ENCODE measurements at places on chromosomes 1 and 21.

GRCh38 chr1:30816211-30817076 lies 58.9 kb upstream of the LAPTM5 start:
- DNase-seq, result peak; percentile 67

GRCh38 chr21:34807146-34807880 lies 138.5 kb downstream of the CLIC6 start:
- DNase-seq, result peak; percentile 82

GRCh38 chr1:195735140-195735539 lies 873.1 kb downstream of the KCNT2 start:
- no peak for DNase-seq

DNA sequence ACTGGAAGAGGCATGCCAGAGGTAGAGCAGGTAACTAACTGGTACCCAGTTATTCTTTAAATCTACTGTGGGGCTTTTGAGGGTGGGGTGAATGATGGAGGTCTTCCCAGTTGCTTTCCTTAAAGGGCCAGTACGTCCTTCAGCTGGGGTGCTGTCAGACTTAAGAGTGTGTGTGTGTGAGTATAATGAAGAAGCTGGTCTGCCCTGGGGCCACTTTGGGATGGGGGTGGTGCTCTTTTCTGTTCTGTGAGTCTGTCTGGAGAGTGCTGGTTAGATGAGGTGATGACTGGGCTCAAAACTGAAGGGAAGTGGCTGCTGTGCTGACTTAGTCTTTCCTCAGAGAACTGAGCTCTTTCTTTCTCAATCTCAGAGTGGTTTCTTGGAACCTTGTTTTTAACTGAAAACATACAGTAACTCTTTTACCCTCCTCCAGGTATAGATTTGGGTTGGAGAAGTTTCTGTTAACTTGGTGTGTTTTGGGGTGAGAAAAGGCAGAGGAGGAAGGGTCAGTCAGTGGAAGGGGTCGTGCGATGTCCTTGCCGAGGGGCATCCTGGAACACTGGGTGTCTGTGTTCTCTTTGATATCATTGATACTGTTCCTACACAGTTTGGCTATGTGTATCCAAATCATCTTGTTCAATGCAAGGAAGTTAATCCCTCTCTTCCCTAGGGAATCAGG lies 746 bp downstream of the MACF1 start:
- peak; percentile 40 for DNase-seq

- DNase-seq, result no peak
These were observed 10.1 kb downstream of the DOP1B start for GRCh38 chr21:36166705-36167104.

GRCh38 chr1:116415699-116416533 lies 42.9 kb downstream of the ATP1A1 start:
- DNase-seq, result no peak

DNA sequence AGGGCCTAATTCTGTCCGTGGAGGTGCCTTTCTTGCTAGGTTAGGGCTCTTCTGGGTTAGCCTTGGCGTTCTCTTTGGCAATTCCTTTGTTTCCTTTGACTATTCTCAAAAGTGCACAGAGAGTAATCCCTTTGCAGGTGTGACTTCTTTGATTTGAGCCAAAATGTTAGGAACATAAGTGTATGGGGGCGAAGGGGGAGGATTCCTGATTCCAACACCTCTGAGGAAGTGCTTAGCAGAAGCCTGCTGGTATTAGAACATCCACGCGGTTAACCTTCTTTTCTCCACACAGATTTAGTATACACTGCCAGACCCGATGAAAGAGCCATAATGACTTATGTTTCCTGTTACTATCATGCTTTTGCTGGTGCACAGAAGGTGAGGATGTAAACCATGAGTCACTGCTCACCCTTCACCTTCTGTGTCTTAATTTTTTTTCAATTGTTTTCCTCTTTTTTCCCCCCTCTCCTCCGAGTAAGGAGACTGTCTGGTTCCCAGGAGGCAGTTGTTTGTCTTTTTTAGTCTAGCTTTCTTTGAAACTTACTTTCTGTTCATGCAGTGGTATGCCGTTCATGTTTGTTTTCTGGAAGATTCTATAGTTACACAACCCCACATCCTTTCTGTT lies 48.0 kb downstream of the ACTN2 start:
- DNase-seq, result peak; percentile 9

GRCh38 chr1:26021647-26022403 lies at the start of gene EXTL1:
EXTL1 (plus strand) TSS chr1:26021775; CDS start chr1:26022647, 872 bp downstream.
- DNase-seq, result no peak

DNA sequence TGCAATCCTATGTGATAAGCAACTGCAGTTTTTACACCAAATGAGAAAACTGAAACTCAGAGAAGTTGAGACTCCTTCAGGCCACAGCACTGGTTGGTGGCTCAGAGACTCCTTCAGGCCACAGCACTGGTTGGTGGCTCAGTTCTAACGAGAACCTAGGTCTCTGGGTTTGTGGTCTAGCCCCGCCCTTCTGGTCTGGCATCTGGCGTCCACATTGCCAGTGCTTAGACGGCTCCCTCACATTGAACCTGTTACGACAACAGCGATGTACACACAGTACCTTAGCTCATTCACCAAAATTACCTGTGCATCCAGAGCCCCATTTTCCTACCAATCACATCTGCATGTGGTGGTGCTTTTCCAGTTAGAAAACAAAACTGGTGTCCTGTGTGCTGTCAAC lies 66.1 kb downstream of the NID1 start:
- DNase-seq, result no peak

GRCh38 chr1:218317061-218317460 lies 28.1 kb upstream of the TGFB2 start:
- no peak for DNase-seq

DNA sequence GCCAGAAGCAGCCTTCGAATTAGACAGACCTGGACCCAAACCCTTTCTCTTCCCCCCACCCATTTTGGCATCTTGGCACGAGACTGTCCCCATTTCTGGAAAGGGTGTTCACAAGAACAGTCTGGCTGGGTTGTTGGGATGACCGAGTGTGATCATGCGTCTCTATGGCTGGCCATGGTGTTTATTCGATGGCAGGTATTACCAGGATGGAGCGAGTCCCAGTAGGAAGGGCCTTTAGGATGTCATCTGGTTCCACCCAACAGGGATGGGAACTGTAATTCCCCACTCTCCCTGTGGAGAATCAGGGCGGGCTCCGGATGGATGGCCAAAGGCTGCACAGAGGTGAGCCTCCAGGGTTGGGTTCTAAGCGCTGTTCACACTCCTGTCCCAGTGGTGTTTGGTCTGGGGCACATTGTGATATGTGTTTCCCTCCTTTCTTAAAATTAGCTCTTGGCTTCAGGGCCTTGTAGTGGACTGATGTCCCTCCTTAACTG lies 33.4 kb upstream of the ATP5PO start:
- DNase-seq, result no peak

GRCh38 chr1:34929853-34930701 lies 627 bp upstream of the DLGAP3 start:
- no peak for DNase-seq

DNA sequence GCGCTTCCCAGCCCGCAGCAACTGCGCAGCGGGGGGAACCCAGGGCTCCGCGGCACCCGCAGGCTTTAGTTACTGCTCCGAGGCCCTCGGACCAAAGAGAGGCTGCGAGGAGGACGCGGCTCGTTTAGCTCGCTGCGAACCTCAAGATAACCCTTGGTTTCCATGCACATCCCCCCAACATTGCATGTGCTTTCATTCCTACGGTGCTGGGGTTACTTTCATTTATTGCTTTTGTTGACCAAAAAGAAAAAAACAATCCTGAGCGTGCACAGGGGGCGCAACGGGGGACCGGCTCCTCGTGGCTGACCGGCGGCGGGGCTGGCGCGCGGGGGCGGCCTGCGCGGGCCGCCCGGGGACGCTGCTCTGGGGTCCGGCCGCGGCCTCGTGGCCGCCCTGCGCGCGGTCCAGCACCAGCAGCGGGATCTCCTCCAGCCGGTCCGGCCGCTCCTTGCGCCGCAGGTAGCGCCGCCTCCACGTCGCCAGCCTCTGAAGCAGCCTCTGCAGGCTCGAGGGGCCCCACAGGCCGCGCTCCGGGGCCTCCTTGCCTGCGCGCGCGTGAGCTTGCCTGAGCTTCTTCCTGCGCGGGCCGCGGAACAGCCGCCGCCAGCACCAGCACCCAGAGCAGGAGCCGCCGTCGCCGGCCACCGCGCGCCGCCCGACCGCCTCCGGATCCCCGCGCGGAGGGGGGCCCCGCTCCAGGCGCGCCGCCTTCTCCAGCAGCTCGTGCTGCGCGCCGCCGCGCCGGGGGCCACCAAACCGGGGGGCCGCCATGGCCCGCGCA lies 77.4 kb downstream of the DESI2 start:
- peak; percentile 33 for DNase-seq

GRCh38 chr1:38027201-38028104 lies 14.9 kb downstream of the UTP11 start:
- DNase-seq, result no peak

GRCh38 chr1:11634365-11635192 lies 19.6 kb downstream of the FBXO2 start:
- no peak for DNase-seq

DNA sequence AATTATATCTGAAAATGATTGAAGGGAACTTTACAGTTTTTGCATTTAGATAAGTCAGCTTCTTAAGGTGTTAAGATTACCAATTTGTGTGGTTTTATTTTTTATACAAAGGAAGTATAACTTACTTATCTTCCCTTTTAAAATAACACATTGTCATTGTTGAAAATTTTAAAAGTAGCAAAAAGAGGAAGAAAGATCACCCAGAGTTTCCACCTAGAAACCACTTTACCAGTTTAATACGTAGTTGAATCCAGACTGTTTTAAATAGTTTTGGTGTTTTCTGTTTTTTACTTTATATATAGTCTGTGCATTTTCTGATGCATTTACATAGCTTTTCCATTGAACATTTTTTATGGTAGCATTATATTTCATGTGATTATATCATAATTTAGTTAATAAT lies 6.1 kb downstream of the CCDC18 start:
- no peak for DNase-seq

DNA sequence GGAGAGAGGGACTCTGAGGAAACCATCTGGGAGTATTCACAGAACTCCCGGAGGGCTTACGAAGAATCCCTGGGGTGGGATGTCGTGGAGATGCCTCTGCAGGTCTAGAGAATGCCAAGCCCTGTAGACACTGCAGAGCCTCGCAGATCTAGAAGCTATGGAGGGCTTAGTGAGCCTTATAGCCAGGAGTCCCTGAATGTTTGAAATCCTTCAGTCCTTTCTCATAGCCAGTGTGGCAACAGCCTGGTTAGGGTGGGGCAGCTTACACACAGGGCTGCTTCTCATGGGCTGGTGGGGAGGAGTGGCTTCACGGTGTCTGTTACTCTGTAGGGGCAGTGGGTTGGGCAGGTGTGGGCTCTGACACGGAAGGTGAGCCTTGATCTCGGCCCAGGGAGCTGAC lies 44.2 kb upstream of the KDM4A start:
- no peak for DNase-seq

DNA sequence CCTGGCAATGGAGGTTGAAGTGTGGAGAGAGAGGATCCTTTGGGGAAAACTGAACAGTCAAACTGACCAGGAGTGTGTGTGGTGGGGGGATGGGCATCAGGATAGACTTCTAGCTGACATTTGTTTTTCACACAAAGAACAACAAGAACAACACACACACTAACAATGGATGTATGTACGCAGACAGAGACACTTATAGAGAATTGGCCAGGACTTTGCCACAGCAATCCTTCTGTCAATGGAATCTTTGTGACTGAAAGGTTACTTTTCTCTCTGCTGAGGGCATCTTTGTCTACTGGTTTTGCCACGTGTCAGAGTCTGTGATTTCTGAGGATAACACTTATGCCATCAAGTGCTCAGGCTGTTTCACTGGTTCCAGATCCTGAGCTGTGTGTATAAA lies 12.4 kb upstream of the FCGR2A start:
- DNase-seq, result no peak

DNA sequence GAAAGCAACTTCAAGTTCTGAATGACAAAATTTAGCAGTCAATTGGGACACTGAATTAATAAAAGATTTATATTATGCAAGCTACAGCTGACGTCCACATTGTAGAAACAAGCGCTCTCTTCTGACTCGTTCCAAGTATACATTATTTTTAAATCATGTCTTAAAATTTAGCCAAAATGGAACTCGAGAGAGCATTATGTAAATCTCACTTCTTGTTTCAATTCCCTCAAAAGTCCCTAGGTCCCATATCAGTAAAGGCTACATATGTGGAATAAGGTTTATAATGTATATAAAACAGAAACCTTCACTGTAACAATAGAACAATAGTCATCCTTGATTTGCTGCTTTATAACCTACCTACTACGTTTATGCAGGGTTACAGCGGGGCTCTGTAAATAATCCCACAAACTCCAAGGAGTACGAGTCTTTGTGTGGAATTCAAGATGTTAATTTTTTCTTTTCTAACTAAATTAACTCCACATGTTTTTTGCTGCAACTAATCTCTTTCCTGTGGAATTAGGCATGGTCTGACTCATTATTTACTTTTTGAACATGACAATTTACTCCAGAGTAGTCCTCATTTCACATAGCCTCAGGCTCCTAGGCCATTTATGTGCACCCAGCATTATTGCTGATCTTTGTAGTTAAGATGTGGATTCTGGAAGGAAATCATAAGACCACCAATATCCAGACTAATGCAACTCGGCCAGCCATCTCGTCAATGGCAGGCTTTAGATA lies 785.1 kb downstream of the LTN1 start:
- DNase-seq, result no peak

DNA sequence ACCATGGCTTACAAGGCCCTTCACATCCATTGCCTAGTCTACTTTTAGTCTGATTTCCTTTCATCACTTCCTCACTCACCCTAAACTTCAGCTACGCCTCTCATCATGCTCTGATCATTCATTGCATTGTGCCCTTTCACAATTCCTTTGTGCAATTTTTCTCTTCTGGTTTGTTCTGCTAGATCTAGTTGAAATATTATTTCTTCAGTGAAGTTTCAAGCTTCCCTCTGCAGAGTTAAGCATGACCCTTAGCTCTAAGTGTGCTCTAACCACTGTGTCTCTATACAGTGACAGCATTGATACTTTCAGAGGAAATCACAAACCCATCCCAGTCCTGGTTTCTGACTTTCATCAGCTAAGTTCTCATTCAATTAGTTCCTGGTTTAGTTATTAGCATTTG lies 166.1 kb downstream of the PLA2G4A start:
- no peak for DNase-seq

- no peak for DNase-seq
These were observed 45.2 kb downstream of the GALNT2 start for GRCh38 chr1:230112131-230112701.

DNA sequence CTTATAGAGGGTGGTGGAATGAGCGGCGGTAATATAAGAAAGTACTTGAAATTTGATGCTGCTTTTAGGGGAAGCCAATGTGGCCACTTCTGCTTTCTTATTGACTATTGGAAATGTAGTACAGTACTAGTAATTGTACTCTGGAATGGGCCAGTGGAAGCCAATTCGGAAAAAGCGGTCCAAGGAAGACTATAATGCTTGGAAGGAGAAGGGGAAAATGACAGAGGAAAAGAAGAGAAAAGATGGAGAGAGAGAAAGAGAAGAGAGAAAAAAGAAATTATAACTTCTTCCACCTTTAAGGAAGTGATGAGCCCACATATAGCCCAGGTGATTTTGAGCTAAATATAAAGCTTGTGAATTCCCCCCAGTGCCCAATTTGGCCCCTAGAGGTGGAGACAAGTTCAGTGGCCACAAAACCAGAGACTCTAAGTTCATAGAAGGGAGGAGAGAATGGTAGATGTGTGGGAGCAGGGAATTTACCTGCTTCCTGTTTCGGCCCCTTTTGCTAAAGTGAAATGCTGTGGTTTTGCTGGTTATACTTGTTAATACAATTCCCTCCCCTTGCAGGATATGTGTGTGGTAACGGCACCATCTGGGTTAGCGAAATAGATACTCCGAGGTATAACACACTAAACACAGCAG lies 35.7 kb upstream of the DUSP10 start:
- DNase-seq, result no peak

- no peak for DNase-seq
These were observed 13.0 kb downstream of the CAPN8 start for GRCh38 chr1:223652436-223652941.
